ENCODE measurements at places on chromosomes 1 and 21. TPM values are rescaled to one million over a fixed set of nuclear protein-coding genes. Genes with fewer than 3 reads are reported as not detected.

MAP3K7CL gene
- total RNA-seq: 1.9 TPM

PCNX2 gene
- total RNA-seq: 13.1 TPM

SH2D1B gene
- total RNA-seq: 0.15 TPM

SEC22B gene
- 8.0 TPM for total RNA-seq

NCMAP gene
- total RNA-seq: not detected

LRRC3 gene
- total RNA-seq: 1.3 TPM
